ENCODE measurements at places on chromosomes 4 and X.

GRCh38 chrX:43176686-43177085, 398.7 kb upstream of the PPP1R2C start:
- DNase-seq = no peak

DNA sequence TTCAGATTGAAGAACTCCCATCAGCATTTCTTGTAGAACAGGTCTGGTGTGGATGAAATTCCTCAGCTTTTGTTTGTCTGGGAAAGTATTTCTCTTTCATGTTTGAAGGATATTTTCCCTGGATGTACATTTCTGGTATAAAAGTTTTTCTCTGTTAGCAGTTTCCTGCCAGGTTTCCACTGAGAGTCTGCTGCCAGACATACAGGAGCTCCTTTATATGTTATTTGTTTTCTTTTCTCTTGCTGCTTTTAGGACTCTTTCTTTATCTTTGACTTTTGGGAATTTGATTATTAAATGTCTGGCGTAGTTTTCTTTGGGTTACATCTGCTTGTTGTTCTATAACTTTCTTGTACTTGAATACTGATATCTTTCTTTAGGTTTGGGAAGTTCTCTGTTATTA, 486.5 kb downstream of the ARAP2 start:
- no peak for DNase-seq

- DNase-seq = no peak
Measured at GRCh38 chr4:144451766-144452450, 194.0 kb upstream of the HHIP start.

DNA sequence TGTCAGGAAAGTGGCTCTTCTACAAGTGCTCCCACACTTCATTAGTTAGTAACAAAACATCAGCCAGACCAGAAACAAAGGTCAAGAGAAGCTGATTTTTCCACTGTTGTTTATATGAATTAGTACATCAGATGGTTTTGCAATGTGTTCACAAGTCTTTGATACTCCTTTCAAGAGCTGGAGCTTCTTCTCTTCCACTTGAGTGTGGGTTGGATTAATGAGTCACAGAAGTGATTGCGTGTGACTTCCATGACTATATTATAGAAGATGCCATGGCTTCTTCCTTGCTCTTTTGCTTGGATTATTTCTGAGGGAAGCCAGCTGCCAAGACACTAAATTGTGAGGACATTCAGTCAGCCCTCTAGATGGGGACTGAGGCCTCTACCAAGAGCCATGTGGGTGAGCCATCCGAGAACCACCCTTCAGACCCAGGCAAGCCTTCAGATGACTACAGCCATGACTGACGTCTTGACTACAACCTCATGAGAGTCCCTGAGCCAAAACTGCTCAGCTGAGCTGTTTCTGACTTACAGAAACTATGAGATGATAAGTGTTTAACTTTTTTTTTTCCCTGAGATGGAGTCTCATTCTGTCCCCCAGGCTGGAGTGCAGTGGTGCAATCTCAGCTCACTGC, 18.1 kb downstream of the SOWAHB start:
- no peak for DNase-seq

DNA sequence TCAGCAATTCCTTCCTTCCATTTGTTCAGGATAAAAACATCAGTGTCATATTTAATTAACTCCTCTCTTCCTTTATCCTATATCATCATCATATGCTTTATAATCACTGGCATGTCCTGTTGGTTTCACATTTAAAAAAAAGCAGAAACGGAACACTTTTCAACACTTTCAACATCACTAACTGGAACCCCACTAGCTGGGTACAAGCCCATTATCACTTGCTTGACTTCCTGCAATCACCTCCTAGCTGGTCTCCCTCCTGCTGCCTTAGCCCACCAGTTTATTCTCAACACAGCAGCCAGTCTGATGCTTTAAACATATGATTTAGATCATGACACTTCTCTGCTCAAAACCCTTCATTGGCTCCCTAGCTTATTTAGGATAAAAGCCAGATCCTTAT, 116.4 kb upstream of the LSM6 start:
- DNase-seq = no peak

GRCh38 chrX:17805120-17805519, 56.0 kb downstream of the RAI2 start:
- DNase-seq = no peak

- no peak for DNase-seq
Measured at GRCh38 chr4:34845926-34846325, 1398.4 kb downstream of the ARAP2 start.

GRCh38 chr4:101621120-101621519, 169.4 kb upstream of the BANK1 start:
- DNase-seq = no peak

DNA sequence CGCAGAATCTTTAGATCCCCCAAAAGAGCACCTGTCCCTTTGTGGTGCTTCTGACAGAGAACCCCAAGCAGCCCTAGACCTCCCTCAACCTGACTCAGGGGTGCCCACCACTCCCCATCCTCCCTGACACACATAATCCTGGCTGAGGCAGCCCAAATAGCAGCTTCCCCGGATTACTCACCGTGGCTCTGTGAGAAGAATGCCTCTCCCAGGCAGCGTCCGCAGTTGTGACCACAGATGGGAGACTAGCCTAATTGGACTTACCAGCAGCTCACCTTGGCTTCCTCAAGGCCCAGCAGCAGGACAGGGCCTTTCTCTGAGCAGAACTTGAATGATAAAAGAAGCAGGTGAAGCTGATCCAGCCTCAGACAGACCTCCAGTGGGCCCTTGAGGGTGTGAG, 10.3 kb upstream of the ODAPH start:
- no peak for DNase-seq

DNA sequence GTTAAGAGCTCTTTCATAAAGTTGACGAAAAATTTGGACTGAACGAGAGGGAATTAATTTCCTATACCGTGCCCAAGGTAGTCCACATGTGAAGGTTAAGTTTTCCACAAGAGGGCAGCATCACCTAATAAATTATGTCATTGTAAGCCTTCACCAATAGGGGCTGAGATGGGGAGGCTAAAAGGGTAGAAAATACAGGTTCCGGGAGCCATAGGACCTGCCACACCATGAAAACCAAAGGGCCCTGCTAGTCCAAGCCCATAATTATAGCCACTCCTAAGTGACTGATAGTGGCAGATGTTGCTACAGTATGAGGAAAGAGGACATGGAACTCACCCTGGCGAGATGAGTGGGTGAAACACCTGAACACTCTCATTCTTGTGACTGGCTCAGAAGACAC, 122.2 kb downstream of the SHROOM4 start:
- no peak for DNase-seq

GRCh38 chr4:139484783-139485311, 30.9 kb downstream of the RAB33B start:
- no peak for DNase-seq

GRCh38 chrX:41556958-41557357, 109.8 kb downstream of the NYX start:
- DNase-seq = no peak

DNA sequence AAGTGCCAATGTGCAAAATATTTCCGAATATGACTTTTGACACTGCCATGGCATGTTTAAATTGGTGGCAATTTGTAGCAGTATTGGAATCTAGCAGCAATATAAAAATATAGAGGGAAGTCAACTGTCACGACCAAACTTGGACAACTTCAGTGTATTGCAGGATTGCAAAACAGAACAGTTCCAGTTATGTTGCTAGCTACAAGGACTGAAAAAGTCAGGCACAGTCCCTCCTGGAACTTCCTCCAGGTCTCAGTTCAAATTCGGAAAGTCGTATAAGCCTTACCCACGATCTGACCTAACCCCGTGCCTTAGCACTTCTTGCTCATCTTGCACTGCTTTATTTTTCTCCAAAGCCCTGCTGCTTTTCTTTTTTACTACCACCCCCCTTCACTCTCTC, 390.0 kb upstream of the GALNT7 start:
- no peak for DNase-seq

DNA sequence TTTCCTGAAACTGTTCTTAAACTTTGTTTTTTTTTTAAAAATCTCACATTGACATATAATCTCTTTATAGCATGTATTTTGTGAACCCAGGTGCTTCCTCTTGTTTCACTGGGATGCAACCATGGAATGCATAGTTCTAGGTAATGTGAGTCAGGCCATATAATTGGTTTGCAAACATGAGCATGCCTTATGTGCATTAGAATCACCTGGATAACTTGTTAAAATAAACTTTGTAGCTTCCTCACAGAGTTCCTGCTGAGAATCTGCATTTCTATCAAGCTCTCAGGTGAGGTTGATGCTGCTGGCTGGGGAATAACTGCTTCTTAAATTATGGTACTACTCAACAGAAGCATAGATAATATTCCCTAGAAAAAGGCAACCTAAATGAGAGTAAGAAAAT, 940.3 kb upstream of the LCORL start:
- no peak for DNase-seq

DNA sequence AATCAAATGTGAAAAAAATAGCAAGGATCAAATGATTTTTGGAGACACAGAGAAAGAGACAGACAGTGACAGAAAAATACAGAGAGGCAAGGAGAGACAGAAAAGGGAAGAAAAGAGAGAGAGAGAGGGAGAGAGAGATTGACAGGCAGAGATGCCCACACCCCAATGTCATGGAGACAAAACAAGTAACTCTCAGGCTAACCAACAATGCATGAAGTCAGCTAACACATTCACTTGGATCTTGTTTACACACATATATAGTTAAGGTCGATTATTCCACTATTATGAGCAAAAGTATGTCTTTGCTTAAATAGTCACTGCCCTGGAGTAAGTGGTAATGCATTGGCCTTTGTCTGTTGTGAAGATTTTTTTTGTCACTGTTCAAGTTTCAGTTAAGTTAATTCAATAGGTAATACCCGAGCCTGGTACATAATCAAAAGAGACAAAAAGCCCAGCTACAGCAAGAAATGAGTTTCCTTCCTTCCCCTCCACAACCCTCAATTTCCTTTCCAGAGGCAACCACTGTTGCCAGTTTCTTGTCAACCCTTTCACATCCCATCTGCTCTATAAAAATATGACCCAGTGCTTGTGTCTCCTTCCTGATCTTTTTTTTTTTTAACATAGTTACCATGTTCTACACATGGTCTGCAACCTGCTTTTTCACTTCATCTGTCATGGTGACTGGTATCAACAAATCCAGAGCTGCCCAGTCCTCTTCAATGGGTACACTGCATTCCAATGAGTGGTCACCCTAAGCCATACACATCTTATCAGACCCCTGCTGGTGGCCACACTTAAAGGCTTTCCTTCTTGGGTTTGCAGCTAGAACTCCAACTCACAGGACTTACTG, 52.1 kb downstream of the PROM1 start:
- DNase-seq = no peak

DNA sequence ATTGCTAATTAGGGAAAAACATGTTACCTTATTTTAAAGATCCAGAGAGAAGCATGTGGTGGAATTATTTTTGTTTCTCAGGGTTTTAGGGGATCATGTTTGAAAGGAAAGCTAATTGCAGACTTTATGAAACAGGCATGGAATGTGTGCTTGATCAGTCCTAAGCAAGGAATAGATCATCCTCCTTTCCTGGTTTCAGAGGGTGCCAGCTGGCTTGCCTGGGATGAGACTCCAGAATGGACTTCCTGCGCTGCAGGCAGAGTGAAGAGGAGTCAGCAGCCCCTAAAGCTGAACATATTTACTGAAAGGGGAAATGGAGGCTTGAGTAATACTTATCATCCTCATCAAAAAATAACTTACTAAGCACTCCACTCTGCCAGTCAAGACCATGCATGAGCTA, 13.3 kb downstream of the FGF5 start:
- DNase-seq = no peak

GRCh38 chrX:642436-643240, 12.0 kb downstream of the SHOX start:
- DNase-seq = no peak

- DNase-seq = no peak
Measured at GRCh38 chr4:119097282-119097900, 38.2 kb upstream of the MYOZ2 start.

DNA sequence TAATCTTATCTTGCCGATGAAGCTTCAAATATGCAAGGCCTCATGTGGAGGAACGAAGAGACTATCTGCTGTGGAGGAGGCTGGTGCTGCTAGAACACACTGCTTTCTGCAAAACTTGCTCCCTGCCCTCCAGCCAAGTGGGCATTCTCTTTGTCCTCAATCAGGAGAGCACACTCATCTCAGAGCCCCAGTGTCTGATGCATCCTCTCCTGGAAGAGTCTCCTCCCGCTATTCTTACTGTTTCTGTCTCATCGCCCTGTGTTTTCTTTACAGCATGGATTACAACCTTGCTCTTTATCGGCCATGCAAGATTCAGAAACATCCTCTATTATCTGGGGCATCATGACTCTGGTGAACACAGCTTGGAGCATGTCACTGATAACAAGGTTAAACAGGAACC, 68.2 kb upstream of the MTNR1A start:
- no peak for DNase-seq

DNA sequence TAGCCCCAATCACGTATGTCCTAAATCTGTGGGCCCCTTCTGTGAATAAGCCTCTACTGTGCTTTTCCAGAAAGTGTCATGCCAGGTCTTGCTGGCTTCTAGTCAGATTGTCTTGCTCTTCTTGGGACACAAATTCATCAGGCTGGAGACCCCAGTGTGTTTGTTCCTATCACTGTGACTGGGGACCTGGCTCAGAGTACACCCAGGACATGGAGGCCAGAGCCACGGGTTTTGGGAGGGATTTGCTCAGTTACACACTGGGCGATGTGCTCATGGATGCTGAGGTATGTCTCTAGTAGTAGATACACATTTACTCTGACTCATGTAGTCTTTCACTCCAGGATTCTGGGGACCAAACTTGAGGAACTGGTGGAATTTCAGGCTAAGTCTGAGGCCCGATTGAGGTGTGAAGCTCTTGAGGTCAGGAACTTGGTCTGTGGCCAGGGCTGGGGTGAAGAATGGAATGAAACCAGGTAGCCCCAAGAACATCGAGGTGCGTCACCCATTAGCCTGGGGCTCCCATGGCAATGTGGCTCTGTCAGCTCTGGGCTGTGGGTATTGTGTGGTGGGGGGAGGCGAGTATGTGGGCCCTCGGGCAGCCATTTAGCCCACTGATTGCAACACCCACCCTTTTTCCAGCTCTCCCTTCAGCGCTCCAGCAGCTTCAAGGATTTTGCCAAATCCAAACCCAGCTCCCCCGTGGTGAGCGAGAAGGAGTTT, 7.7 kb downstream of the SASH3 start:
- no peak for DNase-seq

- peak; percentile 18 for DNase-seq
Measured at GRCh38 chr4:69617083-69617694, 22.3 kb downstream of the UGT2A2 start.

GRCh38 chrX:133561251-133561650, 146.0 kb upstream of the GPC4 start:
- no peak for DNase-seq

DNA sequence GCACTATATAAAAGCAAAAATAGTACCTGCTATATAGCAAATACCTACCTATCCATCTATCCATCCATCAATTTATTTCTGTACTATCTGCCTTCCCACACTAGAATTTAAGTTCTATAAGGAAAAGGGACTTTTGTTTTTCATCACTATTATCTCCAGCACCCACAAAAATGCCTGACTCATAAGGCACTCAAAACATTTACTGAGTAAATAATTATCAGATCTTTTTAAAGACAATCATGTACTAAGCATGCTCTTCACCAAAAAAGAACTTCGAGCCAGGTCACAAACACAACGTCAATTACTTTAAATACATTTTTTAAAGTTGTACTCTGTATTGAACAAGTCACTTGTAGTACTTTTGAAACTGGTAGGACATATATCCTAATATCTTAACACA, 119.9 kb downstream of the FBXW7 start:
- DNase-seq = no peak

All from right renal cortex interstitium (tissue), 3 donors.